Stimulated activated CD8-positive, alpha-beta memory T cell treated with anti-CD3 and anti-CD28 coated beads, Interleukin-15, amount 100 ng/mL, for 24 hours (primary cell): ENCODE measurements at places on chromosomes 6 and 20.

- no peak for DNase-seq
These were observed 54.2 kb downstream of the REV3L start for GRCh38 chr6:111428811-111429210.

DNA sequence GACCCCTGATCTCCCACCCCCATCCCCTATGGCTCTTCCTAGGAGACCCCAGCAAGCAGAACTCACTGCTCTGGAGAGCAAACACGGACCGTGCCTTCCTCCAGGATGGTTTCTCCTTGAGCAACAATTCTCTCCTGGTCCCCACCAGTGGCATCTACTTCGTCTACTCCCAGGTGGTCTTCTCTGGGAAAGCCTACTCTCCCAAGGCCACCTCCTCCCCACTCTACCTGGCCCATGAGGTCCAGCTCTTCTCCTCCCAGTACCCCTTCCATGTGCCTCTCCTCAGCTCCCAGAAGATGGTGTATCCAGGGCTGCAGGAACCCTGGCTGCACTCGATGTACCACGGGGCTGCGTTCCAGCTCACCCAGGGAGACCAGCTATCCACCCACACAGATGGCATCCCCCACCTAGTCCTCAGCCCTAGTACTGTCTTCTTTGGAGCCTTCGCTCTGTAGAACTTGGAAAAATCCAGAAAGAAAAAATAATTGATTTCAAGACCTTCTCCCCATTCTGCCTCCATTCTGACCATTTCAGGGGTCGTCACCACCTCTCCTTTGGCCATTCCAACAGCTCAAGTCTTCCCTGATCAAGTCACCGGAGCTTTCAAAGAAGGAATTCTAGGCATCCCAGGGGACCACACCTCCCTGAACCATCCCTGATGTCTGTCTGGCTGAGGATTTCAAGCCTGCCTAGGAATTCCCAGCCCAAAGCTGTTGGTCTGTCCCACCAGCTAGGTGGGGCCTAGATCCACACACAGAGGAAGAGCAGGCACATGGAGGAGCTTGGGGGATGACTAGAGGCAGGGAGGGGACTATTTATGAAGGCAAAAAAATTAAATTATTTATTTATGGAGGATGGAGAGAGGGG lies 1.4 kb downstream of the LTA start:
- DNase-seq: no peak

DNA sequence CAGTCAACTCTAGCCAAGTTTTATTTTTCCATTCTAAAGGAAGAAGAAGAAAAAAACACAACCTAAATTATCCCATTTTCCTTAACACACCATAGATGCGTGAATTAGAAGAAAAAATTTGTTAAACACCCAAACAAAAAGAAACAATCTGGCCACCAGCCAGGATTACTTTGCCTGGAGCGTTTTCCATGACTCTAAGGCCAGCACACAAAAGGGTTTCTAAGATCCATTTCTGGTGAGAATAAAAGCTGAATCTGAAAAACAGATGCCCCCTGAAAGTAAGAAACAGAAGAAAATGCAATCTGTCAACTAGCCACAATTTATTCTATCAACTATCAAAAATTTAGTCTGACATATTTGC lies 267.2 kb upstream of the SULF2 start:
- DNase-seq: no peak

- no peak for DNase-seq
These were observed 23.9 kb downstream of the PAX1 start for GRCh38 chr20:21729316-21729715.

GRCh38 chr20:24991897-24992486 lies 559 bp downstream of the APMAP start:
- DNase-seq: no peak

DNA sequence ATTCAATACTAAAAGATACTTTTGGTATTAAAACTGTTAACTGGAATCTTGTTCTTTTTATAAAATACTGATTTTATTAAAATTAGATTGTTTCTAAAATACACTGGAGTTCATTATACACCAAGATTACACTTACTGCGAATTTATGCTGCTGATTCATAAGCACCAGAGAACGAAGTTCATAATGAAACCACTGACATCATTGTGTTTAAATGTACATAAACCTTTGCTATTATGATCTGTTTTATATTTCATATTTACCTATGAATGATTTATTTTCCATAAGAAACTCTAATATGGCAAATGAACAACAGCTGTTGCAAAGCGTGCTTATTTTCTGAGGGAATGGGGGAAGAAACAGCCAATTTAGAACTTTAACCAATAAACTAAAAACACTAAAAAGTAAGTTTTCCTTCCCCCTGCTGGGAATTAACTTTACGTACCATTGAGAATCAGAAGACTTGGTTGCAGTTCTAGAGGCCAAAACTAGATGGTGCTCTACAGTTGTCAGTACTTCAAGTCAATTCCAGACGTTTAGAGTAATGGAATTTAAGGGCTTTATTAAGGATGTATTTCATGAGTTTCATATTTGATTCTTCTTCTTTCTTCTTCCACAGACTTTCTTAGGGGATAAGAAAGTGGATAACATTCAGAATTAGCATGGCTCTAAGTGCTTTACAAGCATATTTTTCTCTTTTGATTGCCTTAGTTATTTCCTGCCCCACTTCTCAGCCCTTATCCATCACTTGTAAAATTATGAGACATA lies 30.8 kb upstream of the COL19A1 start:
- no peak for DNase-seq

GRCh38 chr20:41274152-41274551 lies 43.4 kb downstream of the ZHX3 start:
- DNase-seq: no peak

DNA sequence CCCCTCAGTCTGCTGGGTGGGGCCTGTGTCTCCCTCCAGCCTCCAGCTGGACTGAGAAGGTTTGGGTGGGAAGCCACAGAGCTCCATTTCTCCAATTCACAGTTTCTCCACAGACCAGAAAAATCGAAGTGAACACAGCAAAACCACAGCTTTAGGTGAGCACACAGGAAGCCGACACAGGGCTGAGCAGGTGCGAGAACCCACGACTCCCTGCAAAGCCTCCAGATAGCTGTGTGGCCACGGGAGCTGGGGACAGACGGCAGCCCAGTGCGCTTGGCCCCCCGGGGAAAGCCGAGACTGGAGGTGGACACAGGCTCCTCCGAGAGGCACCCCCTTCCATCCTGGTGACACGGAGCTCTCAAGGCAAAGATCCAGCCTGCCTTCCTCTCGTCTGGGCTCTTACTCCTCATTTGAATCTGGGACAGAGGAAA lies 29.0 kb upstream of the MPC1 start:
- no peak for DNase-seq

- no peak for DNase-seq
These were observed at the start of gene CALHM6 for GRCh38 chr6:116461331-116461931. Gene CALHM6 (plus strand): TSS chr6:116461375. CDS start chr6:116461930, 555 bp downstream.
